Left renal pelvis (tissue), 4 donors: ENCODE measurements at places on chromosomes 12 and 14. TPM values are rescaled to one million over a fixed set of nuclear protein-coding genes. Genes with fewer than 3 reads are reported as not detected.

DNA sequence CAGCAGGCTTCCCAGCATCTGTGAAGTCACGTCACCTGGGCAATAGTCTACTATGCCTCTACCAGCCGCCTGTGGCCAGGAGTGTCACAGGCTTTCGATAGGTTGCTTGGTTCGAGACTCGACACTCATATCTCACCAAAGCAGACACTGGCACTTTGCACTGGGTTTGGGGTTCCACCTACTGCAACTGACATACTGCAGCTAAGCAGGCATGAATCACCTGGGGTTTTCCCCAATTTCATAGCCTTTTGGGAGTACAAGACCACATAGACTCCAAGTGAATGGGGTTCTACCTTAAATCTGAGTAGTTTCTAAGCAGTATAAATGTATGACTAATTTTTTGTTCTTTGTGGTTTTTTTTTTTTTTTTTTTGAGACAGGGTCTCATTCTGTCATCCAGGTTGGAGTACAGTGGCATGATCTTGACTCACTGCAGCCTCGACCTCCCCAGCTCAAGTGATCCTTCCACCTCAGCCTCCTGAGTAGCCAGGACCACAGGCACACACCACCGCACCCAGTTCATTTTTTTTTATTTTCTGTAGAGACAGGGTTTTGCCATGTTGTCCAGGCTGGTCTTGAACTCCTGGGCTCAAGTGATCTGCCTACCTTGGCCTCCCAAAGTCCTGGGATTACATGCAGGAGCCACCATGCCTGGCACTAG is 32.1 kb downstream of the DMAC2L start:
- DNase-seq, result no peak

DNA sequence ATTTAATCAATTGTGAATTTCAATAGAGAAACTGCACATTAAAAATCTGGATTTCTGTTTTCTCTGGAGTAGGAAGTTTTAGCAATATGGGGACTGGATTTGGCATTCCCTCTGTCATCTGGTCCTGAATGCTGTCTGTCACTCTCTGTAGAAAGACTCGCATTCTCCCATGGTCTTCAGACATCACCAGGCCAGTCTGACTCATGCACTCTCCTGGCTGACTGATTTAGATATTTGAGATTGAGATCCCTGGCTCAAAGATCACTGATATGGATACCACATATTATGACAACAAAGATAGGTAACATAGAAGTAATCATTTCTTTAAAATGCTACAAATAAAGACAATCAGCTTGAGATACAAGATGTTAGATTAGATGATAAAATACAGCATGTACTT is 524.5 kb downstream of the GALC start:
- DNase-seq, result no peak

GRCh38 chr14:105793836-105794235 is 267.5 kb downstream of the TMEM121 start:
- DNase-seq, result no peak

Gene SLC15A4
- polyA plus RNA-seq, result 25.0 TPM

GRCh38 chr12:59067083-59067482 is 146.8 kb upstream of the LRIG3 start:
- DNase-seq, result no peak

Gene SLC5A8
- 35.0 TPM for polyA plus RNA-seq

- DNase-seq, result no peak
Observed at GRCh38 chr14:54366736-54367735, 29.8 kb upstream of the CDKN3 start.

Gene NOVA1
- 32.6 TPM for polyA plus RNA-seq

Gene ACOT6
- polyA plus RNA-seq, result not detected

- DNase-seq, result no peak
Observed at GRCh38 chr14:77717608-77718305, 9.9 kb downstream of the SLIRP start.
